Suppressor macrophage treated with lipopolysaccharide for 1 hour (primary cell): ENCODE measurements at places on chromosomes 4 and X.

DNA sequence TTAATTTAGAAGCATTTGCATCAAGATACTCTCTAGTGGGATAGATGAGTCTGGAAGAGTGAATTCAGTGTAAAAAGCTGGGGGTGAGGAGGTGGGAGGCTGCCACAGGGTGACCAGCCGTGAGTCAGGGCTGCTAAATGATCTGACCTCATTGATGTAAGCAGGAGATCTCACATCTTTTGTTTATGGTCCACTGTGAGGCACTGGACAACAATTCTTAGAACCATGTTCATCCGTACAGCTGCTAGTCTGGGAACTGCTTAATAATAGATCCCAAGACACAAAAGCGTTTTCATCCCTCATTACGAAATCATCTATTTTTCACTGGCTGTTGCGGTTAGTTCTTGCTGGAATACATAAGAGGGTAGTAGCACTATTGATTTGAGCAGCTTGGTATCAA is 14.1 kb downstream of the KLF3 start:
- DNase-seq, result peak; percentile 49

DNA sequence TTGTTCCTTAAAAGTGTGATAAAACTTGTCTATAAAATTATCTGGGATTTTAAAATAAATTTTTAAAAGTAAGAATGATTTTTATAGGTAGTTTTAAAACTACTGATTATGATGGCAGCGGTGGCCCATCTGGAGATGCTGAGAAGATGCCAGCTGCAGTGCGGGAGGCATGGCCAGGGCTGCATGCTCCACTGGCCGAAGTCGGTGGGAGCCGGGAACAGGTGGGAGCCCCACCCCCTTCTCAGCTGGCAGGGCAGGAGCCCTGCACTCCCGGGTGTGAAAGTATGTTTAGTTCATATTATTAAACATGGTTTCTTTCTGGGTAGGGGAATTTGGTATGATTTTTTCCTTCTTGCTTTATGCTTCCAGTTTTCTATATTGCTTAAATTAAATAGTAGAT is 63.8 kb downstream of the CORIN start:
- DNase-seq, result no peak

- no peak for DNase-seq
Observed at GRCh38 chrX:38970074-38970473, 168.8 kb downstream of the MID1IP1 start.

DNA sequence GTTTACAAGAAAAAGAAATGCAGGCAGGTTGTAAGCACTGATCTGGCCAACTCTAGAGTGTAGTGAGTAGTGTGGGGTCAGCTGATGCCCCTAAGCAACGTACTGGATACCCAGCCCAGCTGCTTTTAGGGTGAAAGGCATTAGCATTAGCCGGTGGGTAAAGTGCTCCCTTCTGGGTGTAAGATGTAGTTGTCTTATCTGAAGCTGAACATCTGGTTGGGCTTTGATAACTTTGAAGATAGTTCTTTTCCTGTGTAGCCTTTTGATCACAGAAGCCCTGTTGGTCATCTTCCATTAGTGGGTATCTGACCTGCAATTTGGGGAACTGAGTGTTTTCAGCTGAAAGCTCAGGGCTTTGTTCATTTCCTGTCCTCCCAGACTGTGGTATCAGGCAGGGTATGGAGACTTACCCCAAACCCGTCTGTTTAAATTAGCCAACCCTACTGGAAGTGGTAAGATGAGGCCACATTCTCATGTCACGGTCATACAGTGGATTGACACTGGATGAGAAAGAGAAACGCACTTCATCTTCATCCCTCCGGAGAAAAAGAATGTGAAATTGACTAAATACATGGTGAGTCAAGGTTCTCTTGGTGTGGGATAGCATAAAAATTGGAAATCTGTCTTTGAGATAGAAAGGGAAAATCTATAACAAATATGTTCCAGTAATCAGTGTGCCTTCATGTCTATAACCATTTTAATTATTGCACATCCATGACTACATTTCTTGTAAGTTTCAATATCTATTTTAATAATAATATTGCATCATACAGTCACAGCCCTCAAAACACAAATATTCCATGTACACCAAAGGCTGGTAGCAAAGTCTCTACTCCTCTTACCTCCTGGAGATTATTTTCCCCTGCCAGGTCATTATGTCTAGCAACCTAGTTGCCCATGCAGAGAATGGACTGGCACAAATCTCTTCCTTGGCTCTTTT is 8.7 kb downstream of the RHOH start:
- DNase-seq, result peak; percentile 91

DNA sequence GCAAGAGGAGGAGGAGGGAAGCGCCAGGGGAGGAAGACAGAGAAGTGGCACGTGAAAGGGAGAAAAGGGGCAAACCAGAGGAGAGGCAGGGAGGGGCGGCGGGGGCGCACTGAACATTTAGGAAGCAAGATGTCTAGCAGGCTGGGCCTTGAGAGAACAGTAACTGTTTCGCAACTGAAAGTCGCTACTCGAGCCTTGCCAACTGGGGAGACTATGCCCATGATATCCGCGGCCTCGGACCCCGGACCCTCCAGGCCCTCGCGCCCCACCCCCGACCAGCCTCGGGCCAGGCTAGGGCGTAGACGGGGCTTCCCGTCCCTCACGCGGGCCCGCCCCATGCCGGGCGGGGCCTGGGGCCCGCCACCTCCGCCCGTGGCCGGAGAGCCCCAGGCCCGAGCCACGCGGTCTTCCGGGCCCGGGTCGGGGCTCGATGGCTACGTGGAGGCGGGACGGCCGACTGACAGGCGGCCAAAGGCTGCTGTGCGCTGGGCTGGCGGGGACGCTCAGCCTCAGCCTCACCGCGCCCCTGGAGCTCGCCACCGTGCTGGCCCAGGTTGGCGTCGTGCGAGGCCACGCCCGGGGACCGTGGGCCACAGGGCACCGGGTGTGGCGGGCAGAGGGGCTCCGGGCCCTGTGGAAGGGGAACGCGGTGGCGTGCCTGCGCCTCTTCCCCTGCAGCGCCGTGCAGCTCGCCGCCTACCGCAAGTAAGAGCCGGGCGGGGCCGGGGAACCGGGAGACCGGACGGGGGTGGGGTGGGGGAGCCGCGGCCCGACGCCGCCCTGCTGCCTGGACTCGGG is at the start of gene SLC25A43:
SLC25A43 (plus strand) TSS at position 363 of the 798 bp plus-strand sequence; CDS start at position 431, 68 bp downstream.
- peak; percentile 53 for DNase-seq

GRCh38 chr4:47432749-47433148 is 30.8 kb downstream of the COMMD8 start:
- DNase-seq, result no peak

DNA sequence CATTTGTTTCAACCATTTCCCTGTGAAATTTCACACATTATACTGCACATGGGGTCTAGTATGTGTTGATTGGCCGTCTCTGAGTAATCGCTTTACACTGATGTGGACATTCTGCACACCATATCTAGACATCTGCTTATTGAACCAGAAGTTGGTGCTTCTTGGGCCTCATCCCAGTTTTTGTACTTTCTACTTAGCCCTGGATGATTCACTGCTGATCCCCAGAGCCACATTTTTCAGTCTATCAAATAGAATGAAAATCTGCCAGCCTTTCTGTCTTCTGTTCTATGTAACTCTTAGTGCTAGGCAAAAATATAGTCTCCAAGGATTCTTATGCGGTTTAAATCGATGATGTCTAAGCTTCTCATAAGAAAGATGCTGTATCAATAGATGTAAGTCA is 40.5 kb upstream of the RELL1 start:
- no peak for DNase-seq

DNA sequence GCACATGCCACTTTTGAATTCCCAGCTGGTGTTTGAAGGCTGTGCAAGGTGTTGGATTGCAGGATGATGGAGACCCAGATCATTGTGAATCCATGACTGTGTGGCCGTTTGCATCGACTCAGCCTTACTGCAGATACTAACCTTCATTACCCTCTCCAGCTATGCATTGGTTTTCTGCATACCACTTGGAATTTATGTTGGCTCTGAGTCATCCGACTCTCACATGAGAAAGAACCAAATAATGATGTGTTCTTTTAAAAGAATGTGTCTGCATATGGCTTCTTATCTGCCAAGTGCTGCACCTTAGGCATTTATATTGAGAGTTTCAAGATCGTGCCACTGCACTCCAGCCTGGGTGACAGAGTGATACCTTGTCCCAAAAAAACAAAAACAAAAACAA is 106.7 kb upstream of the PRKX start:
- DNase-seq, result no peak

- DNase-seq, result peak; percentile 24
Observed at GRCh38 chr4:106201373-106201772, 114.6 kb downstream of the TBCK start.

- no peak for DNase-seq
Observed at GRCh38 chr4:48100256-48100655, 33.8 kb downstream of the TXK start.

DNA sequence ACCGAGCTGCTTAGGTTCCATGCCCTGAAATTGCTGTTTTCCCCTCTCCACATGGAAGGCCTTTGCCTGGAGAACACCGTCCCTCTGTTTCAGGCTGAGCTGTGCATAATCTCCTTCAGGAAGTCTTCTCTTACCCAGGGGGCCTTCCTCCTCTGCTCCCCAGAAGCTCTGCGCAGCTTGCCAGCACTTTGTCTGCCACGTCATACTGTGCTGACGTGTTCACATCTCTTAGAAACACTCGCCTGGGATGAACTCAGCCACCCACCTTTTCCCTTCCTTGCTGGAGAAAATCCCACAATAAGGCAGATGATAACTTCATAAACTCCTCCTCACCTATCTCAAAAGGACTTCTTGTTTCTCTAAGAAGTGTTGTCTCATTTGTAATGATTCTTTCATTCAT is 110.7 kb downstream of the ARHGAP10 start:
- DNase-seq, result peak; percentile 72

GRCh38 chrX:68932611-68933010 is 103.8 kb downstream of the EFNB1 start:
- peak; percentile 2 for DNase-seq

- DNase-seq, result no peak
Observed at GRCh38 chr4:6153874-6154273, 46.5 kb downstream of the JAKMIP1 start.

GRCh38 chr4:130468340-130468739 is 1372.4 kb downstream of the C4orf33 start:
- DNase-seq, result no peak

GRCh38 chr4:82666970-82667665 is 105.3 kb upstream of the TMEM150C start:
- DNase-seq, result no peak

GRCh38 chr4:15965325-15965724 is 2.4 kb upstream of the FGFBP2 start:
- DNase-seq, result no peak

- no peak for DNase-seq
Observed at GRCh38 chr4:175702703-175703102, 109.4 kb downstream of the GPM6A start.

GRCh38 chr4:168713253-168713652 is 216.4 kb downstream of the PALLD start:
- DNase-seq, result no peak
